ENCODE measurements at places on chromosomes 11 and 22. TPM values are rescaled to one million over a fixed set of nuclear protein-coding genes. Genes with fewer than 3 reads are reported as not detected.

DNA sequence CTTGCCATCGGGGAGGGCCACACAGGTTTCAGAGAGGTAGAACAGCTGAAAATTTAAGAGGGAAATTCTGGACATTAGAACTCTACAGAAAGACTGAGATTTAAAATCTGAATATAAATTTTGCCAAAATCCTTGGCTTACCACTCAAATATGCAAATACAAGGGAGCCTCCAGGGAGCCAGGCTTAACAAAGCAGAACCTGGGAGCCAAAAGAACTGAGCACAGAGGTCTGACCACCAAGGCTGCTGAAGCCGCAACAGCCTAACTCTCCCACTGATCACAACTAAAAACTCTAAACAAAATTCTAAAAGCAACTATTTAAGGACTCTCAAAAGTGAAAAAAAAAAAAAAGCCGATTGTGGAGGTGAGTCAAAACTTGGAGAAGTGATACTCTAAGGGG is 34.3 kb downstream of the IZUMO1R start:
- H3K4me3 ChIP-seq = no peak overlapping the region
- H3K36me3 ChIP-seq = no peaks in the 10 kb centered on the region
- H3K4me1 ChIP-seq = no peaks in the 10 kb centered on the region
- DNase-seq = no peak
- H3K27ac ChIP-seq = no peak overlapping the region
- peaks cover 4% of the 10 kb centered on the region for H3K27me3 ChIP-seq

- no peak for DNase-seq
- H3K4me1 ChIP-seq = peaks cover 30% of the 10 kb centered on the region
- no peak overlapping the region for H3K4me3 ChIP-seq
- peaks cover 38% of the 10 kb centered on the region for H3K36me3 ChIP-seq
Observed at GRCh38 chr11:108729227-108729871, 64.5 kb downstream of the DDX10 start.

- H3K36me3 ChIP-seq = no peaks in the 10 kb centered on the region
- no peak overlapping the region for H3K4me3 ChIP-seq
- H3K27ac ChIP-seq = no peak overlapping the region
- no peaks in the 10 kb centered on the region for H3K4me1 ChIP-seq
Observed at GRCh38 chr11:122468965-122469364, 186.6 kb upstream of the UBASH3B start.

DNA sequence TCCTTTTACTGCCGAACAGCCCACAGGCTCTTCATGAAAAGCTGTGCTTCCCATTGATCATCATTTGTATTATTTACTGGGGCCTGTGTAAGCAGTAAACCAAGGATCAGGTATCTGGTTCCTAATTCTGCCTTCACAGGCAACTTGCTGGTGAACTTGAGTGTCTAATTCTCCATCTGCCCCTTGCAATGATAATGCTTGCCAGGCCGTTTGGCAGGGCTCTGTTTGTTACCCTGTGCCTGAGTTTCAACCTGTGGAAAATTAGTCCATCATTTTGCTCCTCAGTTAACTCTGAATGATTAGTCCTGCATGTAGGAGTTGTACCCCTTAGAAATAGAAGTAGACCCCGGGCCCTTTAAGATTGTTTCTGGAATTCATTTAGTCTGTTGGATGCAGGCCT is 298.4 kb upstream of the CADM1 start:
- no peak overlapping the region for H3K4me3 ChIP-seq
- no peaks in the 10 kb centered on the region for H3K36me3 ChIP-seq
- H3K4me1 ChIP-seq = no peaks in the 10 kb centered on the region
- no peak for DNase-seq

Gene BEST1
- total RNA-seq = not detected

DNA sequence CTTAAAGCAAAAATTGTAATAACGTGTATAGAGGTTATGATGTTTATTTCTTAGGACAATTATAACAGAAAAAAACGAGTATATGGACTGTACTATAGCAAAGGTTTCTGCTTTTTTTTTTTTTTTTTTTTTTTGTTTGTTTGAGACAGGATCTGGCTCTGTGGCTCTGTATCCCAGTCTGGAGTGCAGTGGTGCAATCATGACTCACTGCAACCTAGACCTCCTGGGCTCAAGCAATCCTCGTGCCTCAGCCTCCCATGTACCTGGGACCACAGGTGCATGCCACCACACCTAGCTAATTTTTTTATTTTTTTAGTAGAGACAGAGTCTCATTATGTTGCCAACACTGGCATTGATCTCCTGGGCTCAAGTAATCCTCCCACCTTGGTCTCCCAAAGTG is 39.2 kb downstream of the ZFTA start:
- H3K4me3 ChIP-seq = no peak overlapping the region
- H3K27me3 ChIP-seq = no peaks in the 10 kb centered on the region
- H3K27ac ChIP-seq = no peak overlapping the region
- H3K4me1 ChIP-seq = no peaks in the 10 kb centered on the region

Gene SLC1A2
- not detected for total RNA-seq

- peak; percentile 2 for DNase-seq
- peaks cover 12% of the 10 kb centered on the region for H3K27me3 ChIP-seq
- no peak overlapping the region for H3K27ac ChIP-seq
- no peaks in the 10 kb centered on the region for H3K36me3 ChIP-seq
- no peaks in the 10 kb centered on the region for H3K4me1 ChIP-seq
Observed at GRCh38 chr11:120181376-120181975, 29.4 kb upstream of the OAF start.

DNA sequence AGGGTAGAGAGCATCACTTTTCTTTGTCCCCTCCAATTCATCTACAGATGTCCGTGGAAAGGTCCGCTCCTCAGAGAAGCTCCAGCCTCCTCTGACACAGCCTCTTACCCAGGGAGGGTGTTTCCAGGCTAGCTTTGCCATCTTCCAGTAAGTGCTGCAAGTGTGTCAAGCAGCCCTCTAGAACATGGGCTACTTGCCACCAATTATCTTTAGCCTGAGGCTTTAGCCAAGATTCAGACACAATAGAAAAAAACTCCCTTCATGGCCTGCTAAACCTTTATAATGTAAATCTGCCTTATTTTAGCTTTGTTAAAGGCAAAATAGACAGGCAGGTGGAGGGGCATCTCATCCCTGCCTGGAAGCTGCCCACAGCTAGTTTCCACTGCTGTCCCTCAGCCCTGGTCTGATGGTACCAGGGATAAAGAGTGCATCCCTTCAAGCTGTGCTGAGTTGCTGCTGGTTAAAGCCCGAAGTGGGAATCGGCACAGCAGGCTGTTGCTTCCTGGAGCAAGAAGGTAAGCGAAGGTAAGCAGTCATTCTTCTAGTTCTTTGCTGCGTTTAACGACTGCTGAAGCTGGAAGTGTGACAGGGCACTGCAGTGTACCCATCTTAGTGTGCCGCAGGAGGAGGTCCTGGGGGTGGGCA is 190.1 kb upstream of the E2F8 start:
- H3K4me3 ChIP-seq = no peak overlapping the region
- peaks cover 20% of the 10 kb centered on the region for H3K27me3 ChIP-seq
- H3K36me3 ChIP-seq = no peaks in the 10 kb centered on the region
- H3K4me1 ChIP-seq = no peaks in the 10 kb centered on the region
- DNase-seq = no peak

- no peak overlapping the region for H3K4me3 ChIP-seq
- H3K36me3 ChIP-seq = no peaks in the 10 kb centered on the region
- no peak for DNase-seq
Observed at GRCh38 chr11:27241311-27242122, 121.5 kb downstream of the CCDC34 start.

DNA sequence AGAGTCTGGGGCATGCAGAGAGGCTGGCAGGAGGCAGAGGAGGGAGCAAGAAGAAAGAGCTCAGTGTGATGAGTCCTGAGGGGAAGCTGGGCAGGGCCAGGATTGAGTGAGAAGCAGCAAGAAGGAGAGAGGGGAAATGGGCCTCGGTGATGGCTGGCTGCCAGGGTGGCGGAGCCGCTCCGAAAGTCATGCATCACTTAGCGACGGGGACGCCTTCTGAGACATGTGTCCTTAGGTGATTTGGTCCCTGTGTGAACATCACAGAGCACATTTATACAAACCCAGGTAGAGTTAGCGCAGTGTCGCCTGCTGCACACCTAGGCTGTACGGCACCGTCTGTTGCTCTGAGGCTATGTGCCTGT is 15.1 kb downstream of the TBC1D22A start:
- H3K27me3 ChIP-seq = no peaks in the 10 kb centered on the region
- DNase-seq = no peak
- H3K27ac ChIP-seq = peak overlapping the region; percentile 88
- peaks cover 18% of the 10 kb centered on the region for H3K36me3 ChIP-seq
- peaks cover 55% of the 10 kb centered on the region for H3K4me1 ChIP-seq

GRCh38 chr11:96474263-96474662 is 84.5 kb downstream of the JRKL start:
- DNase-seq = no peak
- H3K27me3 ChIP-seq = no peaks in the 10 kb centered on the region
- H3K27ac ChIP-seq = no peak overlapping the region
- no peaks in the 10 kb centered on the region for H3K36me3 ChIP-seq
- H3K4me1 ChIP-seq = peaks cover 2% of the 10 kb centered on the region

GRCh38 chr11:32216749-32217148 is 125.9 kb downstream of the RCN1 start:
- no peaks in the 10 kb centered on the region for H3K36me3 ChIP-seq
- H3K4me1 ChIP-seq = no peaks in the 10 kb centered on the region
- no peak overlapping the region for H3K4me3 ChIP-seq
- DNase-seq = no peak
- no peak overlapping the region for H3K27ac ChIP-seq

DNA sequence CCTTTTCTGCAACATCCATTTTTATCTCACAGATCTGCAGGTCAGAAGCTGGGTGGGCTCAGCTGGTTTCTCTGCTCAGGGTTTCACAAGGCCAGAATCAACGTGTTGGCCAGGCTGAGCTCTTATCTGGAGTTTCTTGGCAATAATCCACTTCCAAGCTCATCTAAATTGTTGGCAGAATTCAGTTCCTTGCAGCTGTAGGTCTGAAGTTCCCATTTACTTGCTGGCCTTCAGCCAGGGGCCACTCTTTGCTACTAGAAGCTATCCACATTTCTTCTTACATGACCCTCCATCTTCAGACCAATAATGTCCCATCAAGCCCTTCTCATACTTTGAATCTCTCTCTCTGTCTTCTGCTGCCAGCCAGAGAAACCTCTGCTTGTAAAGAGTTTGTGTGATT is 103.5 kb downstream of the WNT11 start:
- DNase-seq = no peak
- H3K4me3 ChIP-seq = no peak overlapping the region
- H3K27me3 ChIP-seq = no peaks in the 10 kb centered on the region
- H3K4me1 ChIP-seq = no peaks in the 10 kb centered on the region
- no peaks in the 10 kb centered on the region for H3K36me3 ChIP-seq
- no peak overlapping the region for H3K27ac ChIP-seq

Gene CD248
- total RNA-seq = 2.4 TPM

DNA sequence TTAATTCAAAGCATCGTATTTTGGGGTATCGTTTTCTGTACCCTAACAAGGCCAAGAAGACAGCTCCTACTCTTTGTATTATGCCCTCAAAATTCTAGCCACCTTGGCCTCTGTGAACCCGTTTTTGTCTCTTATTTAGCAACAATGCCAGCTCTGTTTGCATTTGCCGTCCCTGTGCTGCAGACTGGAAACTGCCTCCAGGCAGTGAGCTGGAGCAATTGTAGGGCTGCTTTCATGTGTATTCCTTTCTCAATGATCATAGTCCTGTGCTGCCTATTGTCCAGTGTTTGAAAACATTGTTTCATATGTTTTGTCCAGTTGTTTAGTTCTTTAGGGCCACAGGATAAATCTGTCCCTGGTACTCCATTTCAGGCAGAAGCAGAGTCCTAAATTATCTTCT is 19.9 kb upstream of the BACE1-AS start:
- H3K27ac ChIP-seq = no peak overlapping the region
- peaks cover 18% of the 10 kb centered on the region for H3K36me3 ChIP-seq
- H3K4me1 ChIP-seq = peaks cover 13% of the 10 kb centered on the region
- no peaks in the 10 kb centered on the region for H3K27me3 ChIP-seq

DNA sequence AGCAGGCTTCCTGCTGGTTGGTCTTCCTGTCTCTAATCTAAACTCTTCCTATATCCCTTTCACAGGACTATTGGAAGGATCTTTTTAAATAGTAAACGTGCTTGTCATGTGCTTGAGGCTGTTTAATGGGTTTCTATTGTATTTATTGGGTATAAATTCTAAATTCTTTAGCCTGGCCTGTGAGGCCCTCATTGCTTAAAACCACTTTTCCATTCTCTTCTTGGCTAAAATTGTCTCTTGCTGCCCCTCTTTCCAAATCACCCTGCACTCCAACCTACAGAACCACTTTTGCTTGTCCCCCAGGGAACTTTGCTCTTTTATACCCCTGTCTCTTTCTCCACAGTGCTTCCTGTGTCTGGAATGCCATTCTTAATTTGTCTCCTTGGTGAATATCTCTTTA is 46.4 kb upstream of the MUC15 start:
- no peak overlapping the region for H3K4me3 ChIP-seq
- H3K36me3 ChIP-seq = no peaks in the 10 kb centered on the region
- H3K27me3 ChIP-seq = no peaks in the 10 kb centered on the region
- no peak for DNase-seq
- H3K27ac ChIP-seq = no peak overlapping the region

DNA sequence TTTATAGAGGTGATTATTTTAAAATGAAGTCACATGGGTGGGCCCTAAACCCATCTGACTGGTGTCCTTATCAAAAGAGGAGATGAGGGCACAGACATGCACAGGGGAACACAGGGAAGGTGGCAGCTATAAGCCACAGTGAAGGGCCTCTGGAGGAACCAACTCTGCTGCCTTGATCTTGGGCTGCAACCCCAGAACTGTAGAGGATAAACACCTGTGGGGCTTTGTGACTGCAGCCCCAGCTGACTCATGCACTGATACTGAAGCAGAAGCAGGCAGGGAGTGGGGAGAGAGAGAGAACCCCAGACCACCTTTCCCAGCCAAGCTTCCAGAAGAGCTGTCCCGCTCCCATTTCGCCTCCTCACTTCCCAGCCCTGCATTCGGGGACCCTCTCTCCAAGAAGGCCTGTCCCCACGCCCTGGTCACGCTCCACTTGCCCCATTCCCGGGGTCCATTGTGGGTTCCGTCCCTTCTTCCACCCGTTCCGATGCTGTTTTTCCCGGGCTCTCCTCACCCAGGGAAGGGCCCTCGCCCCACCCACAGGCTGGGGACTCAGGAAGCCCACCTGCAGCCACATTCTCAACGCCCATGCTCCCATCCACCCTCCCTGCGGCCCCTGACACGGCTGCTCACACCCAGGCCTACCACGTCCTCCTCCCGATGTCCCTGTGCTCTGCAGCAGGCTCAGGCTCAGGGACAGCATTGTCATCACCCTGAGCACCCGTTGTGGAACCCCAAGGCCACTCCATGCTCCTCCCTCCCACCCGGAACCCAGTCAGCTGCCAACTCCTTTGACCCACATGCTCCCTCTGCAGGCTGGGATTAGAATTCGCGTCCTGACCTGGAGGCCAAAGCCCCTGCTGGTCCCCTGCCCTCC is 90.8 kb upstream of the SHANK2 start:
- H3K36me3 ChIP-seq = no peaks in the 10 kb centered on the region
- no peak overlapping the region for H3K4me3 ChIP-seq
- peaks cover 2% of the 10 kb centered on the region for H3K27me3 ChIP-seq
- no peak overlapping the region for H3K27ac ChIP-seq
- DNase-seq = peak; percentile 8

GRCh38 chr22:42918500-42918899 is 61.4 kb upstream of the ARFGAP3 start:
- no peak overlapping the region for H3K4me3 ChIP-seq
- H3K4me1 ChIP-seq = peaks cover 12% of the 10 kb centered on the region
- H3K36me3 ChIP-seq = no peaks in the 10 kb centered on the region

Gene ARHGEF17
- total RNA-seq = not detected

- H3K27me3 ChIP-seq = peaks cover 8% of the 10 kb centered on the region
- H3K4me3 ChIP-seq = no peak within 1 kb of the TSS
- peaks cover 1% of the 10 kb centered on the region for H3K36me3 ChIP-seq
- no peak for DNase-seq
- H3K27ac ChIP-seq = no peak within 1 kb of the TSS
- H3K4me1 ChIP-seq = peaks cover 6% of the 10 kb centered on the region
Observed at GRCh38 chr11:705646-706438, at the start of gene EPS8L2. Gene EPS8L2, plus strand, starts transcription at chr11:706231. Its CDS starts 3,177 bp downstream, at chr11:709408.

Data from activated CD4-positive, alpha-beta T cell treated with anti-CD3 and anti-CD28 coated beads, Interleukin-2, amount 10 ng/mL, durations not matched to agents 7 days and 5 days (primary cell).